ENCODE measurements at places on chromosomes 4 and X. TPM values are rescaled to one million over a fixed set of nuclear protein-coding genes. Genes with fewer than 3 reads are reported as not detected.

Gene CHIC2
- 15.2 TPM for total RNA-seq

Gene PAK3
- not detected for total RNA-seq

Gene NAP1L3
- total RNA-seq, result 0.64 TPM

Gene F9
- not detected for total RNA-seq

Gene CXCL6
- total RNA-seq, result not detected

Gene PDLIM3
- not detected for total RNA-seq

Gene XKRX
- total RNA-seq, result 0.14 TPM

Gene CFAP47
- total RNA-seq, result not detected

Gene SLITRK2
- total RNA-seq, result not detected

Gene FTHL17
- not detected for total RNA-seq

Gene RBM47
- 8.5 TPM for total RNA-seq

Gene ZBTB33
- total RNA-seq, result 18.1 TPM

Gene TLR10
- not detected for total RNA-seq

Gene CD38
- 179 TPM for total RNA-seq

Gene CLNK
- 0.45 TPM for total RNA-seq

Gene ATP1B4
- not detected for total RNA-seq

Gene SLC25A4
- total RNA-seq, result 13.6 TPM

Gene CPLX1
- total RNA-seq, result not detected

Gene BTC
- total RNA-seq, result not detected

GRCh38 chr4:123291329-123291728, 105.3 kb upstream of the SPRY1 start:
- DNase-seq, result no peak

GRCh38 chr4:98092833-98093439, 50.3 kb downstream of the STPG2 start:
- no peak for DNase-seq

- DNase-seq, result no peak
These were observed 20.4 kb downstream of the PIN4 start for GRCh38 chrX:72201836-72202536.

DNA sequence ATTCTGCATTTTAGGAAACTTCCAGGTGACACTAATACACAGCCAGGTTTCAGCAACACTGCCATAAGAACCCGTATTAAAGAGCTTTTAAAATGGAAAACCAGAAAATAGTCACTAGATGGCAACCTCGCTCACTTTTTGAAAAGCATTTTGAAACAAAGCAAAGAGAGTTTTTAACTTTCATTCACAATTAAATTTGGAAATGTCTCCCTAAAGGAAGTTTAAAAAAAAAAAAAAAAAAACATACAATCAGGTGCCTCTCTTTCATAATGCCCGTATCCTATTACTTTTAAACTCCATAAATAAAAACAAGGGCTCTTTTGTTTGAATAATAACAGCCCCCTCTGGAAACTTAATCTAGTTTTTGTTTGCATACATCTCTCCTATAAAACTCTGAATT, 20.3 kb downstream of the MEPE start:
- no peak for DNase-seq

DNA sequence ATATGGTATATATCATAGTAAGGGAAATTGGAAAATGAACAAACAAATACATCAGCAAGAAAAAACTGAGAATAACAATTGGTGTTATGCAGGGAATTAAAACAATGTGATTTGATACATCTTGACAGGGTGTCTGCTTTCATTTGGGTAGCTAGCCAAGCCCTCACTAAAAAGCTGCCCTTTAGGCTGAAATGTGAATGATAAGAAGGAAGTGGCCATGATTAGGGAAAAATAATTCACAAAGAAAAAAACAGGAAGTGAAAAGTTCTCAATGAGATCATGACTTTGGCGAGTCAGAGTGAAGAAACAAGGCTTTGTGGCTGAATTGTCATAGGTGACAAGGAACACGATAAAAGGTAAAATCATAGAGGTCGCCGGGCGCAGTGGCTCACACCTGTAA, 675.8 kb upstream of the SLIT2 start:
- DNase-seq, result no peak

GRCh38 chr4:187212446-187213080, 488.9 kb upstream of the FAT1 start:
- no peak for DNase-seq

DNA sequence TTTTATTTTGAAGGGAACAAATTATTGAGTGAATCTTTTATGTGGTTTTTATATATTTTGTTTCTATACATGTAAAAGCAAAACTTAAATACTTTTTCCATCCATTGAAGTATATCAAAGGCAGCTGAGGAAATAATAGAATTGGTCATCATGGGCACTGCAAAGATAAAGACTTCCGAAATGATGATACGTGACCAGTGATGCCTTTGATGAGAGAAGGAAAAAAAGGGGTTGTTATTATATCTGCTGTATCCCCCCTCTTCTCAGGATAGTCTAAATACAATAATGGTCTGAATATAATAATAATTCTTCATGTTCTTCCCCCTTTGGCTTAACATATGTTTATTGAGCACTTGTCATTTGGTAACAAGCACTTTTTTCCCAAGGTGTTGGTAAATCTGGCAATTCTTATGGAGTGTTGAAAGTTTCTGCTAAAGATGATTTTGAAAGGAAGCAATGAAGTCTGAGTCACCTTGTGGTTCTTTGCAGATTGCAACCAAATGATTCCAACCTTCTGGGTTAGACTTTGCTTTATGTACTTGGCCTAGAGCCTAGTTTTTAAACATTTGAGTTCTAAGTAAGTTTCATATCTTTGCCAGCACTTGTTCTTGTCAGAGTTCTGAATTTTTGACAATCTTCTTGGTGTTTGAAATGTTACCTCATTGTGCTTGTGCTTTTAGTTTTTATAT, 60.8 kb downstream of the USP9X start:
- no peak for DNase-seq

DNA sequence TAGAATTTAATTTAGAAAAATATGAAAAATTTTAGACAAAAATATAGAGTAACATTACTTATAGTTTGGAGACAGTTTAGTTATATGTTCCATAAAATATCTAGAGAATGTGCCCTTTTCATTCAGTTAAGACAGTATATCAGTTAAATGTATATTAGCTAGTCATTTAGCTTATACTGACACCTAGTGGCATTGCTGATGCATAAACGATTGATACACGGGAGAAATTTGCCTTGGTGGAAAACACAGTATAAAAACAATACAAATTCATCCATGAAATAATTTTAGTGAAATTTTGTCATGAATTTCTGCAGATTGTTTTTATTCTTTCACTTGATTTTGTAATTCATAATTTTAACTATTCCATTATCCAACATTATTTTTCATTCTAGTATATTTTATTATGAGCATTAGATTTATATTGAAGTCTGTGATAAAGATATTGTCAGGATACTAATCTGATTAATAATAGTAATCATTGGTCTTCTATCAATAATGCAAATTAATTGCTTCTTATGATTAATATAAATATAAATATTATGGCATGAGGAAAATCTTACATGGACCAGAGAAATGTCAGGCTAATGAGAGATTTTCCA, 219.0 kb downstream of the TLL1 start:
- no peak for DNase-seq

GRCh38 chrX:131067846-131068745, 9.9 kb downstream of the ARHGAP36 start:
- no peak for DNase-seq

DNA sequence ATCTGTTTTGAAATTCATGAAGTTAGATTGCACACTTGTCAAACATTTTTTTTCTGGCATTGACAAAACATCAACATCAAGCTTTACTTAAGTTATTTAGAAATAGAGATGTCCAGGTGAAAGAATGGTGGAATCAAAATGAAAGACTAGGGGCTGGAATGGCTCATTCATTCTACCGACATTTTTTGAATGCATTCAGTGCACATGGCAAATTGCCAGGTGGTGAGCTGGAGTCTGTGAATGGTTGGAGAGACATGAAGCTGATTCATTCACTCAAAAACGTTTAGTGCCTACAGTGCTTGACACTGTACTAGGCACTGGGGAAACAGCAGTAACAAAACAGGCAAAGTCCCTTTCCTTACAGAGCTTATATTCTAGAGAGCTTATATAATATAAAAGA, 292.4 kb downstream of the PPP1R2C start:
- no peak for DNase-seq

DNA sequence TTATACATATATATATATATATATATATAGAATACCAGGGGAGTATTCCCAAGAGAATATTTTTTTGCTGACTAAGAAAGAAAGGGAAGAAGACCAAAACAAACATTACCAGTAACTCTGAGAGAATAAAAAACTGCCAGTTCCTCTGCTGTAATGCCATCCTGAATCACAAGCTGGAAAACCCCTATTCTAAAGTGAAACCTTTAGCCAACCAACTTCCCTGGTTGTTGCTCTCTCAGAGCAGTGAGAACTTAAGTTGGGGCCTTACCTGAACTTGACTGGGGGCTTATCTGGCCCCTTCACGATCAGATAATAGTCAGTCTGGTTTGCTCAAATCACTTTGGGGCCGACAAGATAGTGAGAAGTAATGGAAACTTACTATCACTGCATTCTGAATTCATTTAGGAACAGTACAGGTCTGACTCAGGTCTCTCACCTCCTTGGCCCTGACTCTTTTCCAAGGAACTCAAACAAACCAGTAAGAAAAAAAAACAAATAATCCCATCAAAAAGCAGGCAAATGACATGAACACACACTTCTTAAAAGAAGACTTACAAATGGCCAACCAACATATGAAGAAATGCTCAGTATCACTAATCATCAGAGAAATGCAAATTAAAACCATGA, 62.5 kb downstream of the CD40LG start:
- DNase-seq, result no peak

- DNase-seq, result no peak
These were observed 4.8 kb upstream of the CXCL1 start for GRCh38 chr4:73864365-73864764.

DNA sequence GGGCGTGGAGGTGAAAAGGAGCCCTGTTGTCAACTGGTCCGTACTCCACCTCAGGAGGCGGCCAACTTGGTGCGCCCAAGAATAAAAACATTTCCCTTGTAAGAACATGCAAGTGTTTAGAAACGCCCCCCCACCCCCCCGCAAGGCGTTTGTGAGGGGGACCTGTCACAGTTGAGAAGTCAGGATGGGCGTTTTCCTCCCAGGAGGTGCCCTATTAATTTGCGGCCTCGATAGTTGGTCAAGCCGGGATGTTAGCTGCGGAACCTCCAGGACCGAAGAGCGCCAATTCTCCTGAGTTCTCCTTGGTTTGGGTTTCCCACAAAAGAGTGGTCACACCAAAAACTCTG, 651 bp upstream of the SAP30 start:
- peak; percentile 63 for DNase-seq

DNA sequence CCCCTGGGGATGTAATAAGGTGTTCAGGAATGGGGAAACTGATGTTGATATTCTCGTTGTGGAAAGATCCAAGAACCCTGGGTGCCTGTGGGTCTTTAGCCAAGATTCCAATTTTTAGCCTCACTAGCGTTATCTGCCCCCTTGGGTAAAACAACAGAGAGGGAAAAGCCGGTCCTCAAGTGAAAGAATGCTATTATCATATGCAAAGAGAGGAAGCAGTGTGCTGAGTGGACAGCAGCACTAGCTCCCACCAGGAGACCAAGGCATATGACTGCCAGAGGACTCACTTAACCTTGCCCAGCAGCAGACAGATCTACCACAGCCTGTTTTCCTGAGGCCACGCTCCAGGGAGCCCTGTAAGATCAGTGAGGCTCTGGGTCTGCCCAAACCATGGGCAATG, 257.9 kb upstream of the CPEB2 start:
- no peak for DNase-seq

DNA sequence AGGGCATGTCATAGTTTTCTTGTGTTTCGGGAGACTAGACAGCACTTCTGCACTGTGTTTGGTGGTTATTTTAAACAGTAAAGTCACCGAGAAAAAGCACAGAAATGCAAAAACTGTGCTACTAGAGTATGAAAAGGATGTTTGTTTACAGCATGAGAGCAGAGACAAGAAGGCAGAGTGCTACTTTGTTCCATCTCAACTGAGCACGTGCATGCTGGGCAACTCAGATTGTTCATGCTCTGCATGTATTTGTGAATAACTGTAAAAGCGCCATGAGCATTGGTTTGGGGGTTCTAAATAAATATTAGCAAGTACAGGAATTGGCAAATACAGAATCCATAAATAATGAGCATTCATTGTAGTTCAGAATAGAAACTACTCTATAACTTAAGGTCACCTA, 7.4 kb downstream of the EVC start:
- DNase-seq, result no peak

GRCh38 chrX:26574234-26574633, 358.3 kb downstream of the MAGEB5 start:
- no peak for DNase-seq

DNA sequence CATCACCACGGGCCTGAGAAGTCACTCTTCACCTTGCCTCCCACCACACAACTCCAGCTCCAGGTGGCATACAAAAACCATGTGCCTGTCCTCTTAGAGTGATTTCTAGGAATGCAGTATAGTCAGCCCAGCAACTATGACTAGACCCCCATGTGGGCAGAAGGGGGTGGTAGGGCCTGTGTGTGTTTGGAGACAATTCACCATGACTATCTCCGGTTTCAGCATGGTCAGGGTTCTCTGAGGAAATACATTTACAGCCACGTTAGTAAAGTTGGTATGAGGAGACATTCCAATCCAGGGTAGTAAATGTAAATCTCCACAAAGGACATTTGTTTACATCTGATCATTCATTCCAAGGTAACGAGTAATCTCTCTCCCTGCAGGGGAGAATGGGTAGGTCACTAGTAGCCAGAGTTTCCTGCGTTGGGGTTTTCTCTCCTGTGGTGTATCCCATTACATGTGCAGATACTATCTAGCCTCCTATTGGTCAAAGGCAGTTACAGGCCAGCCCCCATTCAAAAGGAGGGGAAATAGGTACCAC, 4.2 kb upstream of the MTMR1 start:
- DNase-seq, result no peak

GRCh38 chrX:8980756-8981155, 53.2 kb downstream of the FAM9B start:
- DNase-seq, result no peak

GRCh38 chrX:82734140-82734539, 774.0 kb upstream of the POU3F4 start:
- no peak for DNase-seq

DNA sequence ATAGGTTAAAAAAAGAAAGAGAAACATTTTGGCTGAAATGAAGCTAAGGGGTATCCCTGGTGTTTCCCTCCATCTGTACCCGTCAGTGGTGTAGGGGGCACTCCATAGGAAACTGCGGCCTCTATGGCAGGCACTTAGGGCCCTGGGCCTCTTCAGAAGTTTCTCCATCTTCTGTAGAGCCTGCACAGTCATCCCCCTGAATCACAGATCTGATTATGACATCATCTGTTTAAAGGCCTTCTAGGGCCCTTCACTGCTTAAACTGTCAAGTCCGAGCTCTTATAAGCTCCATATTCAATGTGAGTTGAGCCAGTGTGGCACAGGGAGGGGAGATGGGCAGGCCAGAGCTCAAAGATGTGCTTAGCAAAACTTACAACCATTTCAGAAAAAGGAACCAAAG, 241.3 kb downstream of the NR3C2 start:
- DNase-seq, result no peak

DNA sequence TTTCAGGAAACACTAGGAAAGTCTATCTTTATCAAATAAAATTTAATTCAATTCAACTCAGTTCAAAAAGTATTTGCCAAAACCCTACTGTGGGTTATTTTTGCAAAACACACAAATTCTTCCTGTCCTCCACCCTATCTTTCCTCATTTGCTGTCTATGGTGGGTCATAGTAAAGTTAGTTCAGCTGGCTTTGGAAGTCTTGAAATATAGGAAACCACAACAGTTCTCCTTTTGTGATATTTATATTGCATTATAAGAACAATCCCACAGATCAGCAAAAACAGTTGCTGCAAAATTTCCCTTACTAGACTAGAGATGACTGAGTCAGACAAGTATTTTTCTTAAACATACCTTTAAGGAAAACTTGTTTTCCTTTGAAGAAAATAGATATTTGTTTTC, 22.2 kb downstream of the CYBB start:
- no peak for DNase-seq

- no peak for DNase-seq
These were observed 3.2 kb downstream of the CENPC start for GRCh38 chr4:67542076-67542475.

All from natural killer cell treated with Interleukin-12 subunit alpha and Interleukin-12 subunit beta and Interleukin-15 and Interleukin-18, amount 100 ng/mL, for 72 hours (primary cell).